Umbilical cord (tissue), 2 donors: ENCODE measurements at places on chromosomes 2 and 18.

- no peak for DNase-seq
These were observed 40.0 kb downstream of the STAT1 start for GRCh38 chr2:190973726-190974628.

DNA sequence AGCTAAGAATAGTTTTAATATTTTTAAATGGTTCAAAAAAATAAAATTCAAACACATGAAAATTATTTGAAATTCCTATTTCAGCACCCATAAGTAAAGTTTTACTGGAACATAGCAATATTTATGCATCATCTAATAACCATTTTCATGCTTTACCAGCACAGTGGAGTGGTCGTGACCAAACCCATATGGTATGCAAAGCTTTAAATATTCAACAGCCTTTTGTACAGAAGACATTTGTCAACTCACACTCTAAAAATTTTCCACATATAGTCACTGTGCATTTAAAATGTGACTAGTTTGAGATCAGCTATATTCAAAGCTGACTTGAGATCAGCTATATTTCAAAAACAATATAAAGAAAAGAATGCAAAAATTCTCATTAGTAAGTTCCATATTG, 46.2 kb downstream of the PUM2 start:
- DNase-seq = peak; percentile 25

- no peak for DNase-seq
These were observed 61.2 kb downstream of the WDSUB1 start for GRCh38 chr2:159225025-159226016.

- no peak for DNase-seq
These were observed 3.5 kb downstream of the SFT2D3 start for GRCh38 chr2:127704641-127705390.

DNA sequence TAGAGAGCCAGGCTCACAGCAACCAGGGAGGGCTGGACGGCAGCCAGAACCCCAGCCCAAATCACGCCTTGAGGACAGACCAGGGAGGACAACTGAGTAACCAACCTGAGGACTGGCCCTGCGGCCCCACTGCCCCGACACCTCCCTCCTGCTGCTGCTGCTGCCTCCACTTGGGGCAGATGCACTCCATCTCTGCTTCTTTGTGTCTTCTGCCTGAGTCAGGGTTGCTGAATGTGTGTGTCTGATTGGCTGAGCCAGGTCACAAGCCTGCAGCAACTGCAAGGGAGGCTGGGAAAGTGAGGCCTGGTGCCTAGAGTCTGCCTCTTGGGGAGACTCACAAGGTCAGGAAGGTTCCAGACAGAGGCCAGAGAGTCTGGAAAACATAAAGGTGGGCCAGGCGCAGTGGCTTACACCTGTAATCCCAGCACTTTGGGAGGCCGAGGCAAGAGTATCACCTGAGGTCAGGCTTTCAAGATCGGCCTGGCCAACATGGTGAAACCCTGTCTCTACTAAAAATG, 83.4 kb downstream of the ZFP36L2 start:
- no peak for DNase-seq

GRCh38 chr2:218169757-218170546, 3.2 kb upstream of the CXCR1 start:
- DNase-seq = no peak

GRCh38 chr2:45595721-45596435, 15.2 kb downstream of the SRBD1 start:
- DNase-seq = no peak

DNA sequence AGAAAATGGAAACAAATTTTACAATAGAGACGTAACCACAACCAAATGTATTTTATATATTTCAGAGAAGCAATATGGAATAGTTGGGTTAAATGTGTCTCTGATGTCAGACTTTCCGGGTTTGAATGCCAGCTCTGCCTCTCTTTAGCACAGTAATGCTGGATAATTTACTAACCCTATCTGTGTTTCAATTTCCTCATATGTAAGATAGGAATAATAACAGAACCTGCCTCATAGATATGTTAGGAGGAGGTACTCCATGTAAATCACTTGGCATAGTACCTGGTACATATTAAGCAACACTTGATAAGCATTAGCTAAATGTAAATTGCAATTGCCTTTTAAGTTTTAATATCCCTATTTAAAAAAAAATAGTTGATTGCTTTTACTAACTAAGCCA, 231.3 kb upstream of the ZC3H15 start:
- no peak for DNase-seq

DNA sequence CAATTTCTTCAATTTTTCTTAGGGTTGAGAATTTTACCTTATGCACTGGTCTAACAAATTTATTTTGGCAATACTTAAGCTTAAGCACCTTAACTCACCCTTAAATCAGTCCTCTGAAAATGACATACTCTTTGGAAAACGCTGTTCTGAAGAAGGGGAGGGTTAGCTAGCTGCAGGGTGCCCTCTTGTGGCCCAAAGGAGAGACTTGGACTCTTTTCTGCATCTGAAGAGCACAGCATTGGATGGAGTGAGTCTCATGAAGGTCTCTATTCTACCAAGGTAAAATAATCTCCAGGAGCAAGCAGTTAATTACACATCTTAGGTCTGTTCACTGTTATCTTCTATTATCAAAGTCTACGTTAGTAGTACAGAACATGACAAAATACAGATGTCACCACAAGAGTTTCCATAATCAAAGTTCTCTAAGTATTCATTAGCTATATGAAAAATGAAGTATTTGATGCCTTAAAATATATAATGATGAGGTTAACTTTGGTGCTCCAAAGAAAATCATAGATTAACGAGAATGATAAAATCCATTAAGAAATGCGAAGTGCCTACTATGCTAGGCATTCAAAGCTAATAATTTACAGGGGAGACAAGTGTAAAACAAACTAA, 24.4 kb downstream of the PUM2 start:
- DNase-seq = peak; percentile 59

DNA sequence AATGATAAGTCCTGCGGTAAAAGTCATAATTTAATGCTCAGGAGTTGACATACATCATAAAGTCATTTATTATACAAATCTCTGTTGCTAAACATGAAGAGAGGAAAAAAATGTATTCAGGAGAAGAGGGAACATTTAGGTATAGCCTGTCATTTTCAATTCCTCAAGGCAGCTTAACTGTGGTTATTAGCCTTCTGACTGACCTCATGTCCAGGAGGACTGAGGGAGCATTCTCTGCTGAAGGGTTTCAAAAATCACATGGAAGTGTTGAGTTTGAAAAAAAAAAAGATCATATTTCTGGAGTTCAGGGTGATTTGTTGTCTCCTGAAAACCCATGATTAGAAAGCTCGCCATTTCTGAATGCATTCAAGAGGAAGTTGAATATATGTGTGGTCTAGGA, 1371.1 kb upstream of the LRRTM1 start:
- DNase-seq = no peak

- DNase-seq = no peak
These were observed 165.4 kb upstream of the SPOPL start for GRCh38 chr2:138336146-138336545.

GRCh38 chr2:202378662-202379358, 2.7 kb downstream of the BMPR2 start:
- DNase-seq = peak; percentile 19

- no peak for DNase-seq
These were observed 242.0 kb downstream of the HAUS1 start for GRCh38 chr18:46346213-46346612.

- DNase-seq = no peak
These were observed 183.6 kb downstream of the THADA start for GRCh38 chr2:43412114-43412753.

DNA sequence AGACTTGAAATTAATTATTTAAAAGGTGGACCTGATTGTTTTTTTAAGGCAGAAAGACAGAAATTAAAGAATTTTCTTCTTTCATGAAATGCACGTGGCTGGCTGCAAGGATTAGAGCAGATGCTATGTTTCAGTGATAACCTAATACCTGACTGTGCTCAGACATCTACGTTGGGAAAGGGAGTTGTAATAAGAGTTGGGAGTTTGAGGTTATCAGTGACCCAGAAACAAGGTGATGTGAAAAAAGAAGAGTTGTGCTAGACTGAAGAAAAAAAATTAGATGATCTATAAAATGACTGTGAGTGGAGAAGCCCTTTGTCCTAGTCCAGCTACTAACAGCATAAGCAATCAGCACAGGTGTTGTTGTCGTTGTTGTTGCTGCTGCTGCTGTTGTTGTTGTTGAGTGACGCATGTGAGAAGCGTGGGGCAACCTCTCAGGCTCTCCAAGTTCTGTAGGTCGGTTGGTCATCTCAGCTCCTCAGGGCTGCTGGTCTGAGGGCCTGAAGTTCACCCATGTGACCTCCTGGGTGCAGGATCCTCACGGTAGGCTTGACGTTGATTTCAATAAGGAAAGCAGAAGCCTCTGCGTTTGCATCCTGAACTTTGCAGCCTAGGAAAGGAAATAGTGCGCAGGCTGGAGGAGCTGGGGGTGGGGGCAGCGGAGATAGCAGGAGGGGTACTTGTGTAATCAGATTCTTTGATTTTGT, 7.6 kb downstream of the POU3F3 start:
- DNase-seq = no peak

DNA sequence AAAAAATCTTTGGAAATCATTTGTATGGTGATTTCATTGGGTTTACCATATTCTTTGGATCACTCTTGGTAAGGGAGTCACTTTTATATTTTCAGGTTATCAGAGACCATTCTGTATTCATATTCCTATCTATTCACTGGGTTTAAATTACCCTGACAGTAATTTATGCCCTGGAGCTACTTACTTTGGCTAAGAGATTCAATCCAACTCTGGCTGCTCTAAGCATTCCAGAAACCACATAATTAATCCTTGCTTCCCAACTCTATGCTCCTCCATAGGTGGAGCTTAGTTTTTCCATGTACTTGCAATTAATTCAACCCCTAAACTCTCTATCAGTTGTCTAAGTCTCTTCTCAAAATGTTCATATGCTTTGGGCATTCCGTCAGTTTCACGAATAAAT, 336.3 kb downstream of the AGPS start:
- no peak for DNase-seq

DNA sequence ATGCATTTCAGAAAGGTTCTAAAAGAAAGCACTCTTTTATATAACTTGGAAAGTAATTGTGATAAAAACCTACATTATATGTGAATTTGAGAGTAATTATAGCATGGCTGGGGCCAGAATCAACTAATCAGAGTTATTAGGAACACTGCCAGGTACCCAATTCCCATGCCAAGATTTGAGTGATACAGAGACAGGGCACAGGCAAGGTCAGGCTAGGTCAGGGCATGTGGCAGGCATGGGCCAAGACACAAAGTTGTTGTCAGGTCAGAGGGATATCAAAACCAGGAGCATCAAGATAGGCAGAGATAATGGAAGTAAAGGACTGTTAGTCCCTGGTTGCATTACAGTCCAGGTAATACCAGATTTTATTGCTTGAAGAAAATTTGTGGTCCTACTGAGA, 87.4 kb downstream of the MYO3B start:
- no peak for DNase-seq

DNA sequence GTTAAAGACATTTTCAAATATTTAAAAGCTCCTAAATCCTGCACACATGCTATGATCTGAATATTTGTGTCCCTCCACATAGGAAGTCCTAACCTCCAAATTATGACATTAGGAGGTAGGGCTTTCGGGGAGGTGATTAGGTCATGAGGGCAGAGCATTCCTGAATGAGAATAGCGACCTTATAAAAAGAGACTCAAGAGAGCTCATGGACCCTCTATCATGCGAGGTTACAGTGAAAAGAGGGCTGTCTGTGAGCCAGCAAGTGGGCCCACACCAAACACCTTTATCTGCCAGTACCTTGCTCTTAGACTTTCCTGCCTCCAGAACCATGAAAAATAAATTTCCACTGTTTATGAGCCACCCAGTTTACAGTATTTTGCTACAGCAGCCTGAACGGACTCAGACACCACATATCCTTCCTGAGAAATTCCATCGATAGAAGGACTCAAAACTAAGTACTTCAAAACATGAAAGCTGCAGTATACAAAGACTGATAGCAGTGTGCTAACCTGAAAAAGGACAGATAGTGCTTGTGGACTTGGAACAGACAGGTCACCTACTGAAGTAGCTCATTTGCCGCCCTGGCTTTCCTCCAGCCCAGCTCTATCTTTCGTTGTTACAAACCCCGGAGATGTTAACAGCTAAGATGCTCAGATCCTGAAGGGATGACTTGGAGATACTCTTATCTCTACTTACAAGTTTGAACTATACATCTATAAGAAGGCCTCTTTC, 13.8 kb downstream of the FAM210A start:
- DNase-seq = no peak

DNA sequence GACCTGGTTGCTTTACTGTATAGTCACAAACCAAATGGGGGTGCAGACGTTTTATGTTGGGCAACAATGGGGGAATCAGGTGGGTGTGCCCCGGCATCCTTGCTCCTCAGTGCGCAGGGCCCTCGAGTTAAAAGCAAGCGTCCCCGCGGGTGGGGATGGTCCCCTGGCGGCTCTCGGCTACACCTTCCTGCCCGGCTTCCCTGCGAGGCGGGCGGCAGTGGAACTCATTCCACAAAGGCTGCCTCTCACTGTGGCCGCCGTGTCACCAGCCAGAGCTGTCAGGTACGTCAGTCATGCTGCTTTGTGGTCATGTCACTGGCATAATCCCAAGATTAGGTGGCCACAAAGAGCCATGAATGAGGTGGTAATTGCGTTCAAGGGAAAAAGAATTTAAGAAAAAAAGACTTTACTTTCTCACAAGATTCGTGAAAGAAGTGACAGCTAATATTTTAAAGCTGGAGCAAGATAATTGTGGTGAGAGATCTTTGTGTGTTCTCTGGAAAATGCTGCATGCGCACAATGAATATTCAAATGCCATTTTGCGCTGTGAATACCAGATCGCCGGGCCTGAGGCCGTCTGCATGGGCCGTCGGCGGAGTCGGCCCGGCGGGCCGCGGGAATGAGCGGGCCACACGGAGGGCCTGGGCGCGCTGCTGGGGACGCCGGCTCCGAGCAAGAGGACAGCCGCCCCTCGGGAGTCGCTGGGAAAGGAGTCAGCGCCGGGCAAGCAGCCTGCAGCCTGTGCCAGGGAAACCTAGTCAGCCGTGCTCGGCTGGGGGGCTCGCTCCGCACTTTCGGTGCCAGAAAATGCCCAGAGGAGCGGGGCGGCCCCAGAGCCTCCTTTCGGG, 82.3 kb upstream of the LDLRAD4 start:
- peak; percentile 10 for DNase-seq

DNA sequence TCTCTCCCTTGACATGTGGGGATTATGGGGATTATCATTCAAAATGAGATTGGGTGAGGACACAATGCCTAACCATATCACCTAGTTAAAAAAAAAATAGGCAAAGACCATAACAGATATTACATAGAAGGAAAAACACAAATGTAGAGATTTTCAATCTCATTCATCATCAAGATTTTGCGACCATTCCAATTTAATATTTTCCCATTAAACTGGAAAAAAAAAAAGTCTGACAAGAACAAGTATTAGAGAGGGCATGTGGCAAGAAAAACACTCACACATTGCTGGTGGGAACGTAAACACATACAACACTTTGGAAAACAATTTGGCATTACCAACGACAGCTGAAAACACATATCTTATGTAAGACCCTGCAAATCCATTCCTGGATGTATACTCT, 71.0 kb upstream of the MYCN start:
- DNase-seq = no peak

GRCh38 chr18:46325895-46326294, 221.7 kb downstream of the HAUS1 start:
- DNase-seq = no peak
